ENCODE measurements at places on chromosomes 2 and 18.

GRCh38 chr18:29873211-29873610, 1169.3 kb downstream of the DSC3 start:
- no peak for DNase-seq

- DNase-seq, result no peak
Observed at GRCh38 chr2:149463328-149464002, 124.1 kb downstream of the MMADHC start.

GRCh38 chr18:12305211-12305610, 2.8 kb upstream of the TUBB6 start:
- no peak for DNase-seq

DNA sequence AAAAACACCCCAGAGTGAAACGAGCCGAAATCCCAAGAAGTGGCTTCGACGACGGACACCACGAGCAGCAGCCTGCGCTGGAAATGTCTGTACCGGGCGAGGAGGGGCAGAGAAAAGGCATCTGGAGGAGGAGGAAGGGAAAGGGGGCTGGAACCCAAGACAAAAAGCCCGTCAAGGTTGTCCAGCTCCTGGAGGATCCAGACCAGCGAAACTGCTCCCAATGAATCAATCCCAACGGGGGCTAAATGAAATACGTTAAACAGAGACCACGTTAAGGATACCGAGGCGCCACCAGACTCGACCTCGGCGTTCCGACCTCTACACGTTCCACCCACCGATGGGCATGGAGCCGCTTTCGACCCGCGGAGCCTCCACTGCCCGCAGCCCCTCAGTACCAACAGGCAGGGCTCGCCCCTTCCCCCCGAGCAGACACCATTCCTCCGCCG, 400 bp downstream of the CCDC88A start:
- no peak for DNase-seq

DNA sequence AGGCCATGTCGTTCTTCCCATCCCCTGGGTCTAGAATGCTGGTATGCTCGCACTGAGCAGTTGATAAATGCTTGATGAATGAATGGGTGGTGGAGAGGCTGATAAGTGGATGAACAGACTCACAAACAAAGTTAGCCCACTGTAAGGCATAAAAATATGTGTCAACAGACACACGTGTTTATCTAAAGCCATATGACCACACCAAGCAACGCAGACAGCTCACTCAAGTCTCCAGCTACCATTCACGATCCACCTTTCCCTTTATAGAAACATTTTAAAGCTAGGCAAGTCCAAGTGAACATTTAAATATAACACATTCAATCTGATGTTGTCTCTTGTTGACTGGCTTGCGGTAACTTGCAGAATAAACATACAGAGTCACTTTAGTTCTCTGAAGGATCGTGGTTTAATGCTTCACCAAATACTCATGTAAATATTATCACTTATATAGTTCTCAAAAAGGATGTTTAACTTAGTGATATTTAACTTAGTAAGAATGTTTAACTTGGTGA, 105.5 kb downstream of the NOL10 start:
- no peak for DNase-seq

DNA sequence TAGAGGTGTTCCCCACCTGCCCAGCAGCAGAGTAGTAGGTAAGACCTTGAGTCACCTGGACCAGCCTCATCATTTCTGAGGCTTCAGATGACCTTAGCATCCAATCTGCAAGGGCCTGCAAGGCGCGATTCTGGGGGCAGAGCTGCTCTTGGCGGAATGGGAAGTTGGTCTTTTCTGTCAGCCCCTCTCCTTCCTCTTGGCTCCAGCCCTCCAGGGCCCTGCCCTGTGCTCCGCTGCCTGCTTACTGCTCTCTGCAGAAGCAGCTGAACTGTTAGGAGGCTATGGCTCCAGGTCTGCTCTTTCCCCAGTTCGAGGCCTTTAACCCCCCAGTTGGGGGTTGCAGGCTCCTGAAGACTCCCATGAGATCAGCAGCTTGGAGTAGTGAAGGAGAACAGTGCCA, 96.1 kb upstream of the MCFD2 start:
- DNase-seq, result no peak

GRCh38 chr18:60347526-60348045, 25.0 kb downstream of the MC4R start:
- no peak for DNase-seq

DNA sequence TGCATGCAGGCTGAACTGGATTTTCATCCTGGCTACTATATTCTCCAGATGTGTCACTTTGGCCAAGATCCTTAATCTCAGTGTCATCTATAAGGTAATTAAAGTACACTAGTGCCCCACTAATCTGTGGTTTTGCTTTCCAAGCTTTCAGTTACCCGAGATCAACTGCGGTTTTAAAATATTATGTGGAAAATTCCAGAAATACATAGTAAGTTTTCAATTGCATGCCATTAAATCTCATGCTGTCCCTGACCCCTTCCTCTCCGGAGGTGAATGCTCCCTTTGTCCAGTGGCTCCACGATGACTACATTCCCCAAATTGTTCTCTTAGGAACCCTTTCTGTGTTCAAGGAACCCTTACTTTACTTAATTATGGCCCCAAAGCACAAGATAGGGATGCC, 5.3 kb upstream of the TYMS start:
- no peak for DNase-seq

DNA sequence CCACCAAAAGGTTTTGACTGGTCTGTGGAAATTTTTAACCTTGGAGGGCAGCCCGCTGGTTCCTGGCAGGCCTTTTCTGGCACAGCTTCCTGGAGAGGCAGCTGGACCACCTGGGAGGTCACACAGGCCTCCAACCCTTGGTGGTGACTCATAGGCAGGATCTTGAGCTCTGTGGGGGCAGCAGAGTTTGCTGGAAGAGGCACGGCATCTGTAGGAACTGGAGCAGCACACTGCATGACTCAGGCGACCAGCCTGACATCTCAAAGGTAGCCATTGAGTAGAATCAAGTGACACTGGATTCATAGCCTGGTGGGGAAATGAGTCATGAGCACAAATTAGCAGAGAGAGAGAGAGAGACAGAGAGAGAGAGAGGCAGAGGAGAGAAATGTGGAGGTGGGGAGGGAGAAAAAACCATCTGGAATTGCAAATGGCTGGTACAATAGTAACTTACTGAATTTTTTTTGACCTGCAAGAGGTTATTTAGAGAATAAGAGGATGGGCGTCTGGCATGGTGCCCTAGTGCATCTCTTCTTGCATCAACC, 57.4 kb downstream of the TRPM8 start:
- no peak for DNase-seq

DNA sequence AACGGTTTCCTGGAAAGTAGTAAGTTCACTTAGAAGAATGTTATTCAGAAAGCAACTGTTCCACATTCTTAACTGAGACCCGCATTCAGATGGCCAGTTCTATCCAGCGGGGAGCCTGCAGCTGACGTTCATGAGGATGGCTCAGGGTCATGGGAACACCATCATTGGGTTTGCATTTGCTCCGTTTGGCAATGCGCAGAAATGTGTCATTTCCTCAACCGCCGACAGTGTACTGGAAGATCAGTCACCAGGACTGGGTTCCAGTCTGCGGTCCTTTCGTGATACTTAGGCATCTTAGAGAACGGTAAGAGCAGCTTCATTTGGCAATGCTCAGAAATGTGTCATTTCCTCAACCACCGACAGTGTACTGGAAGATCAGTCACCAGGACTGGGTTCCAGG, 104.0 kb downstream of the DNER start:
- no peak for DNase-seq

DNA sequence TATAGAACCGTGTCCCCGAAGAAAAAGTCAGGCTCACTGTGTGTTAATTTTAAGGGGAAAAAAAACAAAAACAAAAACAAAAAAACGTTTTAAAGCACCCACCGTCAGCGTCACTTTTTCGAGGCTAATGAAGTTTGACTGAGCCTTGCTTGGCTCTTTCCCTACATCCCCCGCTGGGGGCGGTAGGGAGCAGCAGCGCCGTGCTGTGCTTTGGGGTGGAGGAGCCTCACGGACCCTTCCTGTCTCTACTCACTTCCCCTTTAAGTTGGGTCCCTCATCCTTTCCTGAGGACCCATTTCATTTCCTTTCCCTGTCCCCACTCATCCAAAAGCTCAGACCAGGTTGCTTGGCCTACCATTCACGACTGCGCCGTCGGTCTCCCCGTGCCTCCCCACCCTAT, 82.8 kb upstream of the RPL31 start:
- DNase-seq, result no peak

Measured in activated T-helper 1 cell treated with anti-CD3 and anti-CD28 coated beads, Interleukin-2, amount 50 U/mL, for 16 hours (primary cell).